ENCODE measurements at places on chromosomes 11 and 22. TPM values are rescaled to one million over a fixed set of nuclear protein-coding genes. Genes with fewer than 3 reads are reported as not detected.

Gene KDM4E
- not detected for total RNA-seq

Gene CCDC188
- total RNA-seq, result not detected

Gene KCTD14
- not detected for total RNA-seq

Gene KRTAP5-1
- not detected for total RNA-seq

Gene OR51B5
- not detected for total RNA-seq

Gene OR2D2
- total RNA-seq, result not detected

Gene KCNJ5
- 0.33 TPM for total RNA-seq

Gene MICALL1
- total RNA-seq, result 31.0 TPM

Gene RFPL1
- not detected for total RNA-seq

Gene MYOD1
- not detected for total RNA-seq

Gene SLC29A2
- 15.5 TPM for total RNA-seq

Gene ARHGAP42
- not detected for total RNA-seq

All from CD4-positive, alpha-beta memory T cell (primary cell).